Activated T-helper 1 cell treated with anti-CD3 and anti-CD28 coated beads, Interleukin-12 subunit alpha, Interleukin-12 subunit beta, Interleukin-2, Interleukin-4 antibody, amounts not matched to agents 30 ng/mL and 10 ng/mL and 1 ng/mL, durations not matched to agents 14 hours and 24 hours and 36 hours (primary cell): ENCODE measurements at places on chromosomes 16 and 17. TPM values are rescaled to one million over a fixed set of nuclear protein-coding genes. Genes with fewer than 3 reads are reported as not detected.
A peak's percentile ranks its signal among the peaks of the same experiment; 100 is the strongest.

DNA sequence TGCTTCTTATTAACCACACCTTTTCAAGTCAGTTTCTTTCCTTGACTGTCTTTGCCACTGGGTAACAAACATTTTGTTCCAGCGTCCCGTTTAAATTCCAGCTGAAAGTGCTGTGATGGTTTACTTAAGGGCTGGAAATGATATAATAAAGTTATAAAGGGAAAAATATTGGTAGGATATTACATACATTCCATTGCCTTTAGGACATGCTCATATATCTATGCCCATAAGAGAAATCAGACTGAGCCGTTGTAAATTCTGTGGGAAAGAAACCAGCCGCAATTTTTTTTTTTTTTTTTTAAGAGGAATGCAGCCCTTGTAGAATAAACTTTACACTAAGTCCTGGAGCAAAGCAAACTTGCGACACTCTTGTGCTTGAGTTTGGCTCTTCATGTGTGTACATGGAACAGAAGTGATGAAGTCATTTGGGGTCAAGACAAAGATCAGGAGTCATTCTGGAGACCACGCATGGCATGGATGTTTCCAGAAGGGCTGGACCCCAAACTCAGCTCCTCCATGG lies 210.9 kb downstream of the XYLT1 start:
- H3K36me3 ChIP-seq = peaks cover 12% of the 10 kb centered on the region
- peaks cover 29% of the 10 kb centered on the region for H3K4me1 ChIP-seq
- no peak overlapping the region for H3K4me3 ChIP-seq
- DNase-seq = no peak
- no peak overlapping the region for H3K27ac ChIP-seq

DNA sequence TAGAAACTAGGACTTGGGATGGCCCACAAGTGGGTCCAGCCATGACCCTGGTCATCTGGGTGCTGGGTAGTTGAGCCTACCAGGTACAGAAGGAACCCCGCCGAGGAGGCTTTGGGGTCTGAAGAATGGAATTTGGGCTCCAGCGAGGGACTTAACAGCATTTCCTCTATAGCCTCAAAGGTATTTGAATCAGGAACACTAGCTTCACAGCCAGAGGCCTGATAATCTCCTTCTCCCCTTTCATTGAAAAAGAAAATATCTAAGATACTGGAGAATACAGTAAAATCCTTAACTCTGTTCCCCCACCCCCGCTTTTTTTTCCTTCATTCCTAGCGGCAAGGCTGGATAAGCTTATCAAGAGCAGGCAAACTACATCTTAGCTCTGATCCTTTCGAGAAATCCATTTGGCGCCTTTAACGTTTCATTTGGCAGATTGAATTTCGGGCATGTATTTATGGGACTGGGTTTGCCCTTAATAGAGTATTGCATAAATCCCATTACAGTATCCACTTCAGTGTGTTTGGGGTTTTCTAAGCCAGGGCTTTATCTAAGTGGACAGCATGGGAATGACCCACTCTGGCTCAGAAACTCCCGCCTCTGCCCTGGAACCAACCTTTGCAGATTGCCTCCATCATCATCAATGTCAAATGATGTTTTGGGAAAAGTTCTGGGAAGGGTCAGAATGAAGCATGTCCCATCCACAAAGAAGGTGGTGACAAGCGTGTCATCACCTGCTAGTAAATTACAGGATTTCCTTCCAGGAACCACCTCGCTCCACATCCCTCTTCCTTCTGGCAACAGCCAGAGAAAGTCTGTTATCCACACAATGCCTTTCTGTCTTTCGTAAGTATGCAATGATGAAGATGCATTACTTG lies 36.9 kb downstream of the XYLT1 start:
- H3K4me3 ChIP-seq = no peak overlapping the region
- H3K27ac ChIP-seq = no peak overlapping the region
- peaks cover 31% of the 10 kb centered on the region for H3K36me3 ChIP-seq
- peaks cover 18% of the 10 kb centered on the region for H3K4me1 ChIP-seq

UMOD gene
- total RNA-seq = not detected in 2 replicates

DNA sequence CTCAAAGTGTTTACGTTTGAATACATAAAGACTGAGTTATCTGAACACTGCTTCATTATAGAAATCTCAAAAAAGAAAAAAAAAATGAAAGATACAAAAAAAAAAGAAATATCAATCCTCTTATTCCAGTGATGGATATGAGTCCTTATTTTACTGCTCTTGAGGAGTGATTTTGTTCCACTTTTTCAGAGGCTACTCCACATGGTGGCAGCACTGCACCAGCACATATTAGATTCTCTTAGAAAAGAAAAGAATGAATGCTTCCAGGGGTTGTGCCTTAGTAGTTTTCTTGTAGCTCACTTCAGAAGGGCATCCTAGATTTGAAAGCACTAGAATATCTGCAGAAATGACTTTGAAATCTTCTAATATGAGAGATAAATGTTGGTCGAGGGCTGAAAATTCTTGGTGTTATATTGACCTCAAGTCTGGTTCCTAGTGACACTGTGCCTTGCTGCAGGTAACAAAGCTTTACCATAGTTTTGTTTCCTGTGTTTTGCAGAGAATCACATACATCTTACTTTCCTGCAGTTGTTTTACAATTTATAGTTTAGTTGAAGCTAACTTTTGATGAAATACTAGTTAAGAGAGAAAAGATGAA lies 25.9 kb downstream of the AP2B1 start:
- H3K27ac ChIP-seq = no peak overlapping the region
- peaks cover 17% of the 10 kb centered on the region for H3K36me3 ChIP-seq
- peaks cover 7% of the 10 kb centered on the region for H3K4me1 ChIP-seq
- no peaks in the 10 kb centered on the region for H3K27me3 ChIP-seq
- no peak overlapping the region for H3K4me3 ChIP-seq
- peak; percentile 7 for DNase-seq

CHRNE gene
- total RNA-seq = 0.52 and 0.61 TPM in 2 replicates

HBQ1 gene
- 0.54 and 0.88 TPM in 2 replicates for total RNA-seq

DNA sequence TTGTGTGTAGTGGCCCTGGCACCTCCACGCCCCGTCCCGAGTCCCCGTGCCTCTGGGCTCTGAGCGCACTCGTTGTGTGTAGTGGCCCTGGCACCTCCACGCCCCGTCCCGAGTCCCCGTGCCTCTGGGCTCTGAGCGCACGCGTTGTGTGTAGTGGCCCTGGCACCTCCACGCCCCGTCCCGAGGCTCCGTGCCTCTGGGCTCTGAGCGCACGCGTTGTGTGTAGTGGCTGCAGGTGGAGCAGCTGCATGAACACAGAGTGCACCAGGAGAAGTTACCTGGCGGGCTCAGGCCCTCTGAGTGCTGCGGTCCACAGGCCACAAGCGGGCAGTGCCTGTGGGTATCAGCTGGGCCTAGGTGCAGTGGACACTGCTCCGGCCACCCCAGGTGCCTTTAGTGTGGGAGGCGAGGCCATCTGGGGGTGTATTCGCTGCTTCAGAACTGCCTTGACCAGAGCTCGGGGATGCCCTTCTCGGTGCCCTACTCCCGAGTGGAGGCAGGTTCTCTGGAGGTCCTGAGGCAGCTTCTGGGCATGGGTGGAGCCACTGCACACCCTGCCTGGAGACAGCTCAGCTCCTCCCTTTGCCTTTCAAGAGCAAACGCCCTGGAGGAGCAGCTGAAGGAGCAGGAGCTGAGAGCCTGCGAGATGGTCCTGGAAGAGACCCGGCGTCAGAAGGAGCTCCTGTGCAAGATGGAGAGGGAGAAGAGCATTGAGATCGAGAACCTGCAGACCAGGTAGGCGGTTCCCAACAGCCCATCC lies 17.3 kb upstream of the CAPN15 start:
- H3K36me3 ChIP-seq = no peaks in the 10 kb centered on the region

- H3K4me1 ChIP-seq = peaks cover 7% of the 10 kb centered on the region
- no peak overlapping the region for H3K4me3 ChIP-seq
- DNase-seq = no peak
- H3K27ac ChIP-seq = no peak overlapping the region
Observed at GRCh38 chr17:74555427-74555940, 9.6 kb upstream of the CD300C start.

DNA sequence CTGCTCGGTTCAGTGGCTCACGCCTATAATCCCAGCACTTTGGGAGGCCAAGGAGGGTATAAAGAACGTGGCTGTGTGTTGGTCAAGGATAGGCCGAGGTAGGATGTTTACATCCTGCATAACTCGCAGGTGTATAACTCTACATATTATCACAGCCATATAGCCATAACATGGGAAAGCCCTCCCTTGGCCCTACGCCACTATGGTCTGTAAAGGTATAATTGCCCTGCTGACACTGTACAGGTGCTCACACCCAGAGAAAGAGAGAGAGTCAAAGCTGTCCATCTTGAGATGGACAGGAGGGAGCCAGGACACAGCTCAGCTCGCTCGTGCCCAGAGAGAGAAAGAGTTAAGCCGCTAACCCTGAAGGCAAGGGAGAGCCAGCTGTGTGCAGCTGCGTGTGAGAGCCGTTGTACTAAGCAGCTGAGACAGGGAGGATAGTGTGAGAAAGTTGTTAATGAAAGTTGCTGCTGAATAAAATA lies 30.4 kb upstream of the DHX8 start:
- no peaks in the 10 kb centered on the region for H3K4me1 ChIP-seq
- peaks cover 13% of the 10 kb centered on the region for H3K27me3 ChIP-seq
- no peak for DNase-seq
- H3K36me3 ChIP-seq = no peaks in the 10 kb centered on the region
- H3K4me3 ChIP-seq = no peak overlapping the region
- H3K27ac ChIP-seq = no peak overlapping the region

KRT25 gene
- total RNA-seq = not detected in 2 replicates

GP1BA gene
- not detected in 2 replicates for total RNA-seq

GRCh38 chr17:8354236-8354635 lies 14.6 kb downstream of the ODF4 start:
- H3K27me3 ChIP-seq = peaks cover 7% of the 10 kb centered on the region
- no peak overlapping the region for H3K27ac ChIP-seq
- no peaks in the 10 kb centered on the region for H3K36me3 ChIP-seq

GRCh38 chr17:50903604-50904517 lies 37.7 kb upstream of the TOB1 start:
- peaks cover 33% of the 10 kb centered on the region for H3K4me1 ChIP-seq
- H3K4me3 ChIP-seq = no peak overlapping the region
- H3K36me3 ChIP-seq = peaks cover 3% of the 10 kb centered on the region
- peak overlapping the region; percentile 68 for H3K27ac ChIP-seq
- H3K27me3 ChIP-seq = no peaks in the 10 kb centered on the region

GRCh38 chr17:77281904-77282367 lies 141.2 kb downstream of the SEC14L1 start:
- peak overlapping the region; percentile 67 for H3K27ac ChIP-seq
- H3K36me3 ChIP-seq = no peaks in the 10 kb centered on the region
- no peak for DNase-seq
- H3K4me1 ChIP-seq = peaks cover 19% of the 10 kb centered on the region
- peaks cover 32% of the 10 kb centered on the region for H3K27me3 ChIP-seq
- peak overlapping the region; percentile 60 for H3K4me3 ChIP-seq

DNA sequence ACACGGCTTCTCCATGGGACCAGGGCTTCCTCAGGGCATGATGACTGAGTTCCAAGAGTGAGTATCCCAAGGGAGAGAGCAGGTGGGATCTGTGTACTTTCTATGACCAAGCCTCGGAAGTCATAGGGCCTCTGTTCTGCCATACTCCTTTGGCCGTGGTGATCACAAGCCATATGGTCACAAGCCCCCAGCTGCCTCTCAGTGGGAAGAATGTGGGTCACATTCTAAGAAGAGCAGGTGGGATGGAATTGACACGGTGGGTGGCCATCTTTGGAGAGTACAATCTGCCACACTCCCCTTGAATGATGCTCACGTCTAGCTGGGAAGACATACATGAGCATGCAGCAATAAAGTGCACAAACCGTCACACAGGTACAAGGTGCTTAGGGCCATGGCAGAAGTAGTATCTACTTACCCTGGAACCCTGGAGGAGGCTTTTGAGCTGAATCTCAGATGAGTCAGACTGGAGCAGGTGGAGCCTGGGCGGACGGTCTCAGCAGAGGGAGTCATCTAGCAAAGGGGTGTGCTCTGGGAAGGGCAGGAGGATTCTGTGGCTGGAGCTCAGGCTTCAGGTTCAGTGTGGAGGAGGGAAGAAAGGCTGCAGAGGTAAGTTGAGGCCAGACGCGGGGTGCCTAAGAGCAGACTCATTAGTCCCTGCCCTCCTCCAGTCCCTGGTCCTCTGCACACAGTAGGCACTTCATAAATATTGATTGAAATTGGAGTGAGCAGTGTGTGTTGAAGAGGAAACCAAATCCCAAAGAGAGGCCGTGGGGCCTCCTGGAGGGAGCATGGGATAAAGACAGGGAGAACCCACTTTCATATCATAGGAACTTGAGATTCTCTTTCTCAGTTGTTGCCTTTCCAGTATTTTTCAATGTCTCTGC lies 26.6 kb downstream of the GOSR2 start:
- DNase-seq = no peak
- H3K36me3 ChIP-seq = no peaks in the 10 kb centered on the region
- no peak overlapping the region for H3K4me3 ChIP-seq
- no peaks in the 10 kb centered on the region for H3K4me1 ChIP-seq

DNA sequence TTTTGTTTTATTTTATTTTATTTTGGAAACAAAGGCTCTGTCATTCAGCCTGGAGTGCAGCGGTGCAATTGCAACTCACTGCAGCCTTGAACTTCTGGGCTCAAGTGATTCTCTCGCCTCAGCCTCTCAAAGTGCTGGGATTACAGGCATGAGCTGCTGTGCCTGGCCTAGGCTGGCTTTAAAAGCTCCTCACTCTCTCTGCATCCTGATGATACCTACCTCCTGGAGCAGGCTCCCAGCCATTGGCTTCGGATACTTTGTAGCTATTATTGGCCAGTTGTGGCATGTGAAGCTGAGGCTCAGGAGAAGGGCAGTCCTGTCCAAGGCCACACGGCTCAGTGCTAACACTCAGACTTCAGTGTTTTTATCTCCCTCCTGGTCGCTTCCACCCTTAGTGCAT lies 158.0 kb downstream of the SEC14L1 start:
- H3K27me3 ChIP-seq = peaks cover 5% of the 10 kb centered on the region
- DNase-seq = no peak
- no peaks in the 10 kb centered on the region for H3K36me3 ChIP-seq
- no peak overlapping the region for H3K4me3 ChIP-seq
- no peak overlapping the region for H3K27ac ChIP-seq
- no peaks in the 10 kb centered on the region for H3K4me1 ChIP-seq

DNA sequence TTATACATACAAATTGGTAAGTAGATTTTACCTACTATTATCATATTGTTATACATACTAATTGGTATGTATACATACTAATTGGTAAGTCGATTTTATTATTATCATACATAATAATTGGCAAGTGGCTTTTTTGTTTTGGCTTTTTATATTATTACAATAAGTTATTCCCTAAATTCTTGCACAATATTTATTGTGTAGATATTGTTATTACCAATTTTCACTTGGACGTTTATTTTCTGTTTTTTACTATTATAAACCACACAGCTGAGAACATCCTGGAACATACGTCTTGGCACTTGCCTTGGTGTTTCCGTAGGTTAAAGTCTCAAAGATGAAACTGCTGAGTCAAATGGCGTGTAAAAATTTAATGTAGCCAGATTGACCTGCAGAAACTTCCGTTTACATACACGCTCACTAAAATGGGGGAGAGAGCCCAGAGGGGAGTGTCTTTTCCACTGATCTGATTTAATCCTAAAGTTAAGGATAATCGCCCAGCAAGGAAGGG lies 18.9 kb downstream of the GNGT2 start:
- DNase-seq = no peak
- H3K4me3 ChIP-seq = peak overlapping the region; percentile 89
- H3K36me3 ChIP-seq = no peaks in the 10 kb centered on the region
- H3K27ac ChIP-seq = peak overlapping the region; percentile 98

RPTOR gene
- total RNA-seq = 63.5 and 66.7 TPM in 2 replicates
